ENCODE measurements at places on chromosomes 7 and 10. TPM values are rescaled to one million over a fixed set of nuclear protein-coding genes. Genes with fewer than 3 reads are reported as not detected.

- DNase-seq = no peak
Observed at GRCh38 chr7:137480824-137481365, 137.4 kb upstream of the PTN start.

DNA sequence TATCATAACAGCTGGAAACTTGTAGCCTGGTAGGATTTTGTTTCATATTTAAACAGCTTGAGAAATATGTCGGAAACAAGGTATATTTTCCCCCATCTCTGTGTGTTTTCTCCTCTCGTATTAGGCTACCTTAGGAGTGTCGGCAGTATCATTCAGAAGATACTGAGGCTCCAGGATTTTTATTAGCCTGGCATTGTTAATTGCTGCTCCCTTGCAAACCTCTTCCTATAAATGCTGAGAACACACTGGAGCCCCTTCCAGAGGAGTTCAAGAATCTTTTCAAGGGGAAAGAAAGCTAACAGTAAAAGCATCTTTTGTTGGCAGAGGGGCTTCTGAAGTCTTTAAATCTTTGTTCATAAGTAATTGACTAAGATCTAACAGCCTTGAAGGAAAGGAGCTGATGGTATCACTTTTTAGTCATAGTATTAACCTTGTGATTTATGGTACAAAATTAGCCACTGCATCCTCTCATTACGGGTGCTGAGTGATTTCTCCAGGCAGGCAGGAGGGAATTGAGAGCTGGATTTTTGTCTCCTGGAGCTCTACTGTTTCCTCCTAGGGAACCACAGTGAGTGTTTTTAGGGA is 998.7 kb downstream of the LRMDA start:
- no peak for DNase-seq

DNA sequence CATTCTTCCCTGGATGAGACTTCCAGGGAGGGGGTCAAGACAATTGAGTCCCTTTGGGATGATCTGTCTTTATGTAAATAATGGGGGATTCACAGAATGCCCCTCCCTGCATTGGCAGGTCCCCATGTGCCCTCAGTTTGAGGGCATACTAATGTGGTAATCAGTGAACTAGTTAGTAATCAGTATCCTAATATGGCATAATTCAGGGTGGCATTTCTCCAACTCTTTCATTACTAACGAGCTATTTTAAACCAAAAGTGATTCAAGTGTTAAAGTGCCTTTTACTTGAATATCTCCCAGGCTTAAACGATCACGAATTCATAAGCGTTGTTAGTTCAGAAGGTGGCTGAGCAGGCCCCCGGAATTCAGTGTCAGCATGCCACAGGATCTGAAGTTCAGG is 1.6 kb upstream of the DNAJB6 start:
- DNase-seq = no peak

DNA sequence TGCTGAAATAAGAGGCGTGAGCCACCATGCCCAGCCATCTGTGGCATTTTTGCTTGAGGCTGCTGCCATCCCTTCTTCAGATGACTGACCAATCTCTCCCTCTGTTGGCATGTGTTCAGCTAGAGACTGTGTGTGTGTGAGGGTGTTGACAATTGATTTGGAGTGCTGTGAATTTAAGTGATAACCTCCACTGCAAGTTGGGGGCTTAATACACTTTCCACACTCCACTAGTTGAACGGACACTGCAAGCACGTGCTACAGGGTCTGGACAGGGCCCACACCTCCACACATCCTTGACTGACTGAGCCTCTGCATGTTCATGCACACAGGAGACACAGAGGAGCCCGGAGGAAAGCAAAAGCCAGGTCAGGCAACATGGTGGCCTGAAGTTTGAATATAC is 51.3 kb downstream of the BRAF start:
- DNase-seq = no peak

DNA sequence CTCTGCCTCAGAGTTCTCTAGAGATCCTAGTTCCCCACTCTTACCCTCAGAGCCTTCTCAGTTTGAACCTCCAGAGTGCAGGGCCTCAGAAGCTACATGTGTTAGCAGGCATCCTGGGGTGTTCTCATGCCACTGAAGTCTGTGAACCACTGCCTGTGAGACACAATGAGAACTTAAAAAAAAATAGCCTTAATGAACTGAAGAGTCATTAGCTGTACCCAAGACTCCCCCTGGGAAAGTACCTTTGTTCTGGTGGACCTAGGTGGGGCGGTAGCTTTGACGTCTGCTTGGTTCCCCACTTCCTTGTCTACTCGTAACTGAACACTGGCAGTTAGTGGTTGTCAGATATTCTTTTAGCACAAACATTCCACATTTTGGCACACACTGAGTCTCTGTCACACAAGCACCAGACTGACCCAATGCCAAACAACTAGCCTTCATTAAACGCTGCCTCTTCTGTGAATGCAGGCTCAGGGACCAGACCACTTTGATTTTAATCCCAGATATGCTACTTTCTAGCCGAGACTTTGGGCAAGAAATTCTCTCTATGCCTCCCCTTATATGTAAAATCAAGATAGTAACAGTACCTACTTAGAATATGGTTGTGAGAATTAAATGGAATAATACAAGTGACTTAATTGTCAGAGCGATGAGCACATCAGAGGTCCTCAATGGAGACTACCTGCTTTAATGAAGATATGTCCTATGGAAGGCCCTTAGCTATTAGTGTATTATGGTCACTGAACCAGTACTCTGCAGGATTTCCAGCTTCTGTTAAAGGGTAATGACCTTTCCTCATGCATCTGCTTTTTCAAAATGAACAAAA is 75.3 kb upstream of the CC2D2B start:
- no peak for DNase-seq

The ZCWPW1 gene
- 5.9 TPM for polyA plus RNA-seq

The A1CF gene
- 4.4 TPM for polyA plus RNA-seq

The IFIT1B gene
- polyA plus RNA-seq = not detected

The ATG9B gene
- 3.5 TPM for polyA plus RNA-seq

The NEUROD6 gene
- not detected for polyA plus RNA-seq

The DOCK4 gene
- polyA plus RNA-seq = 23.9 TPM
